ENCODE measurements at places on chromosomes 2 and 18.

- no peak for DNase-seq
These were observed 41.0 kb downstream of the CDKL4 start for GRCh38 chr2:39202639-39203369.

DNA sequence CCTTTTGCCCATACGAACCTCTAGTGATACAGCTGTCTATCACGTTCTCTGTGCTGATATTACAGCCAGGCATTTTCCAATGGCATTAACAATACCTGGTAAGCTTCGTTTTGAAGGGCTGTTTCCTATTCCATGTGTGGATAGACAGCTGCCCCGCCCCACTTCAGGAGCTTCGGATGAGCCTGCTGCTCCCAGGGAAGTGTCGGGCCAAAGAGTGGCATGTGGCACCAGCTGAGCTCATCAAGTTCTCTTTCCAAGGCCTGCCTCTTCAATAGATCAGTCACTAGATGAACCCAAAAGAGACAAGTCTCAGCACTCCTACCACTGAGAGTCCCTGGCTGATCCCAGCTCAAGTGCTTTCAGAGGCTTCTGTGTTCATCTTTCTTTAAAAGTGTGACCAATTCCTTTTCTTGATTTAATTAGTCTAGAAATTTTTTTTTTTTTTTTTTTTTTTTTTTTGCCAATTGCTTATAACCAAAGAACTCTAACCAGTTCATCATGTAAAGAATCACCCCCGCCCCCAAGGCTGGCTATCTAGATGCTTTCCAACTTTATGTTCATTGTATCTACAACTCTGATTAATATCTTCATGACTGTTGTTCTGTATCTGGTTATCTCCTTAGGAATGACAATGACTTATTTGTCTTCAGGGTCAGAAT, 46.6 kb downstream of the HDAC4 start:
- no peak for DNase-seq

DNA sequence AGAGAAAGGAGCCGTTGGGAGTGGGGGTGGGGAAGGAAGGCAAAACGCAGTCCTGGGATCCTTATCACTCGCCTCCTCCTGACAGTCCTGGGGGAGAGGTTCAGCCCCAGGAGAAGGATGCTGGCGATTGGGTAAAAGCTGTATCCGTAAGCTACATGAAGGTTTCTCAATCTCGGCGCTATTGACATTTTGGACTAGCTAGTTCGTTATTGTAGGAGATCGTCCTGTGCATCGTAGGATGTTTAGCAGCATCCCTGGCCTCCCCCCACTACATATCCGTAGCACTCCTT, 511 bp upstream of the TP53I3 start:
- DNase-seq = peak; percentile 12

DNA sequence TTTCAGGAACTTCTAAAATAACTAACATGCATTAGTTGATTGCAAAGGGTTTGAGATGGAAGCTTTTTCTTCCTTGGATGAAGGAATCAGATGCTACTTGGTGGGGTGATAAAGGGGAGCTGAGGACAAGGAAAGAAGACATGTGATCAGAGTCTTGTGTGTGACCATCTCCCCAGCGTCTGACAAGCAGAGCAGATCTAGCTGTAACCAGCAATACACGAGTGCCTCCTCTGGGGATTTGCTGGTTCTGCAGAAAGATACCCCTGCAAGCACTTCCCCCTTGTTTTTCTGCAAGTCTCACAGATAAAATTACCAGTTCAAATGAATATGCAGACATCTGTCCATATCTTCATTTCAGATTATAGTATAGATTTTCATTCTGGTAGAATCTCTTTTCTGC, 2.7 kb downstream of the CDH7 start:
- no peak for DNase-seq

GRCh38 chr2:174473796-174474195, 13.0 kb downstream of the GPR155 start:
- no peak for DNase-seq

DNA sequence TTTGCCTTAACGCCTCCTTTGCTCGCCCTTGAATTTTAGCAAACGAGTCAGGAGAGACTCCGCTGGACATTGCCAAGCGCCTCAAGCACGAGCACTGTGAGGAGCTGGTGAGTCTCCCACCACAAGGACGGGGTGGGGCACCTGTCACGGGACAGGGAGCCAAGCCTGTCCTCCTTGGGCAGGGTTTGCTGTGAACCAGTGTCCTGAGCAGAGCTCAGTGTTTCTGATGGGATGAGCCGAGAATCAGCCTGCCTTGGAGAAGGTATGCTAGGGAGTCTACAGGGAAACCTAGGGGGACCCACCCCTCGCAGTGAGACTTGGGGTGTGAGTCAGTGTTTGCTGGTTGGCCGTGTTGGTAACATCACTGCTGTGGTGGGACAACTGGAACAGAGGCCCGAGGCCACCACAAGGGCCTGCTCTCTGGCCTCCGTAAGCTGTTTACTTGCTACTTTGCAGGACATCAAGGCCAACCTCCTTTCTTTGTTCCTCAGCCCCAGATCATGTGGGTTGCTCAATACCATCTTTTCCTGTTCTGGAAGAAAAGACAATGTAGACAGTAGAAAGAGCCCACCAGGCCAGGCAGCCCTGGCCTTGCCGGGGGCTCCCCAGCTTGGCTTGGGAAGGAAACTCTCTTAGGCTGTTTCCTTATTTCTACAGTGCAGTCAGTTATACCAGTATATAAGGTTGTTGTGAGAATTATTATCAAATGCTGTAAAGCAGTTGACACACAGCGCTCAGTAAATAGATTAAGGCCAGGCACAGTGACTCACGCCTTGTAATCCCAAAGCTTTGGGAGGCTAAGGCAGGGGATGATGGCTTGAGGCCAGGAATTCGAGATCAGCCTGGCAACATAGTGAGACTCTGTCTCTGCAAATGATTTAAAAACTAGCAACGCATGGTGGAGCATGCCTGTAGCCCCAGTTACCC, 42.4 kb downstream of the ITGB1BP1 start:
- DNase-seq = no peak

DNA sequence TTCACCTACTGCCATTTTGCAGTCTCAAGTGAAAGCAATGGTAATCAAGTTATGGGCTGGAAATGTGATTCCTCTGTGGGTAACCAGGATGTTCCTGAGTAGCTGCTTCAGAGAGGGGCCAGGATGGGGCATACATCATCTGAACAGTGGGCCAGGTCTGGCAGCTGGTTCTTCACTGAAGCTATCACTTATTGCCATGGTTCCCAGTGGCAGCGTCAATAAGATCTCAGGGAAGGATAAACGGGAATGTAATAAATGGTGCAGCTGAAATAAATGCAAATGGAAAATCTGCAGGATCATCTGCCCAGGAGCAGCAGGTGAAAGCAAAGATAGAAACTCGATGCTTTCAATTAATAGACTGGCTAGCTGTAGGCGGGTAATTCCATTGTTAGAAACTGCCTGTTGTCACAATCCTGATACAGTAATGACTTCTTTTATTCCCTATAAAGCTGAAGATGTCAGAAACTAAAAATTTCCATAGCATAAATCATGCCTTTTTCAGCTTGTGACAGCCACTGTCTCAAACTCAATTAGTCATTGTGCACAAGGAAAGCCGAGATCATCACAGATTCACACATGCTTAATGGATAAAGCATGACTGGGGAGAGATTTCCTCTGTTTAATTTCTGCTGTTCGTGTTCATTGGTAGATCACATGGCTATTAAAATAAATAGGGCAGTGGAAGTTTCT, 56.2 kb upstream of the CCDC85A start:
- no peak for DNase-seq

DNA sequence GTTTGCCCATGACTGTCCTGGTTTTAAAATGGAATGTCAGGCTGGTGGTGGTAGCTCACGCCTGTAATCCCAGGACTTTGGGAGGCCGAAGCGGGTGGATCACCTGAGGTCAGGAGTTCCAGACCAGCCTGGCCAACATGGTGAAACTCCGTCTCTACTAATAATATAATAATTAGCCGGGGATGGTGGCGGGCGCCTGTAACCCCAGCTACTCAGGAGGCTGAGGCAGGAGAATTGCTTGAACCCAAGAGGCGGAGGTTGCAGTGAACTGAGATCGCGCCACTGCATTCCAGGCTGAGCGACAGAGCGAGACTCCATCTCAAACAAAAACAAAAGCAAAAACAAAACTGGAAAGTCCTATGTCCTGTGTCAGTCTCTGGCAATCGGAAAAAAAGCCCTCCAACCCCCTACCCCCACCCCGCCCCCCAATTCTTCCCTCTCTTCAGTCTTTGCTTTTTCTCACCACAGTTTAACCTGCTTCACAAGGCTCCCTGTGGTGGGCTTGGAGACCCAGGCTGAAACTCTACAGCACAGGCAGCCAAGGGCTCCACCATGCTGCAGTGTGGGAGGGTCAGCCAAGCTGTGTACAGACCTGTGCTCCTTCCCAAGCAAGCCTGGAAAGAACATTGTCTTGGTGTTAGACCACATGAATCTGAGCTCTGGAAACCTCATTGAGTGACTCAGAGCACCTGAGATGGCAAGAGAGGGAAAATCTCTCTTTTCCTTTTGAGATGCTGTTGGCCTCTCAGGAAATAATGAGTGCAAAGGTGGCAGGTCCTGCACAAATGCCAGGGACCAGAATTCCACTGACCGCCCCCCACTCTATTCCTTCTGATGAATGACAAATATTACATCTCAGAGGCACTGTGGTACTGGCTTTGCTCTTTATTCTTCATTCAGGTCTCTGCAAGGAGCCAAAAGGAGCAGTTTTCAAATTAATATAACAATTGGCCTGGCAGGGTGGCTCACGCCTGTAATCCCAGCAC, 16.7 kb downstream of the MYCN start:
- no peak for DNase-seq

DNA sequence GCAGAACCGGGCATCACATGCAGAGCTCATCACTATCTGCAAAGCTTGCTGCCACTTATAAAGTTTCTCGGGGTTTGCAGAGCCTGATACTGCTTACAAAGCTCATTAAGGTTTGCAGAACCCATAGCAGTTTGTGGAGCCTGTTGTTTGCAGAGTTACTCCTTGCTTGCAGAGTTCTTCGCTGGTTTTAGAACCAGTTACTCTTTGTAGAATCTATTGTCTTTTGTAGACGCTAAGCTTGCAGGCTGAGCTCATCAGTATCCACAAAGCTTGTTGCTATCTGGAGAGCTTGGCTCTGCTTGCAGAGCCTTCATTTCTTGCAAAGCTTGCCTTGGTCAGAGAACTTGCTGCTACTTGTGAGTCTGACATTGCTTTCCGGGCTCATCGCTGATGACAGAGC, 106.9 kb downstream of the CELF4 start:
- DNase-seq = no peak

GRCh38 chr18:9688036-9688741, 19.9 kb upstream of the RAB31 start:
- DNase-seq = peak; percentile 85
